ENCODE measurements at places on chromosomes 5 and 9.

- DNase-seq: no peak
These were observed 9.5 kb downstream of the FBXO10 start for GRCh38 chr9:37566716-37567115.

- DNase-seq: peak; percentile 37
These were observed 85.0 kb downstream of the FSTL4 start for GRCh38 chr5:133527311-133527710.

DNA sequence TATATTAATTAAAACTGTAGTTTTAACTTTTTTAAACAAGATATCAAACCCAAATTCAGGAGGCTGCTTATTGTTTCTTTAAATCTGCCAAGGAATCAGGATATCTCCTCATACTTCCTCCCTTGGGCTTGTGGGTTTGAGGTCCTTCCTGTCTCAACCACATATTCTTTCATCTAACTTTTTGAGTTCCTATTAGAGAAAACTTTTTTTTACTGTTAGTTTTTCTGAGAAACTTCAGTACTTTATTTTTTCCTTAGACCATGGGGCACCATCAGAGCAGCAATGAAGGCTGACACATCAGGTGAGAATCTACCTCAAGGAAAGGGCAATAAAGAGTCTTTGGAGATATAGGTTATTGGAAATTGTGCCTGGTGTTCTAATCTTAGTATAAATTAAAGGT lies 56.7 kb downstream of the TSSK1B start:
- no peak for DNase-seq

DNA sequence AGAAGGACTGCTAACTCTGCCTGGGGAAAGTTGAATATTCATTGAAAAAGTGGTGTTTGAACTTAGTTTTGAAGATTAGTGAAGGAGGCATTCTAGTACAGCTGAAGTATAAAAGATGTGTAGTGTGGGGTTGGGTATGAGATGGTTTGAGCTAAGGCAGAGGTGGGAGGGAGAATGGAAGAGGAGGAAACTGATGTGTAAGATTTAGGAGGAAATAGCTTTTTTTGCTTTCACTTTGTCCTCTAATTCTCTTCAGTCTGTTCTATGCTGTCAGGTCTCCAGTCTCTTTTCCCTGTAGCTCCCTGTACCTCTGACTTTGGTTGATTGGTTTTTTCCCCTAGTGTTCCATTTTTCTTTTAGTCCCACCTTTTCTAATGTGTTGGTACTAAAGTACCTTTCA lies 9.0 kb downstream of the CREBRF start:
- DNase-seq: no peak

DNA sequence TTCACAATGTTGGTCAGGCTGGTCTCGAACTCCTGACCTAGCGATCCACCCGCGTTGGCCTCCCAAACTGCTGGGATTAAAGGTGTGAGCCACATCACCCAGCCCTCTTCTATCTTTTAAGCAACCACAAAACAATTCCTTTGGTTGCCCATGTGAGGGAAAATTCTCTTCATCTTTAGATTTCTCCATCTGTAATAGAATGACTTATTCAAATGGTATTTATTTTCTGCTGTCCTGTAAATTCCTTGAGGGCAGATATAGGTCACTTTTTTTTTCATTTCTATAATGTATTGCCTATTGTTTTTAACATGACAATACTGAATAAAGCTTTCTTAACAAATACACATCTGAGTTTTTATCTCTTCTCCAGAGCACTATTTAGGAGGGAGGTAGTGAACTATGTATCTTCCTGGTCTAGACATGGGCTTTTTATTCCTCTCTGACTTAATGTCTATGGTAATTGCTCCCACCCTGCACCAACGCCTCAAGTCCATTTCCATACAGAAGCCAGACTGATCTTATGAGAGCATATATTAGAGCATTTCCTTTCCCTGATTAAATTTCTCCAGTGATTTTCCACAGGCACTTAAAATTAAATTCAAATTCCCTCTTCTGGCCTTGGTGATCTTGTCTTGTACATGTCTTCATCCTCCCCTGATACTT lies 595.6 kb downstream of the CAAP1 start:
- peak; percentile 81 for DNase-seq

DNA sequence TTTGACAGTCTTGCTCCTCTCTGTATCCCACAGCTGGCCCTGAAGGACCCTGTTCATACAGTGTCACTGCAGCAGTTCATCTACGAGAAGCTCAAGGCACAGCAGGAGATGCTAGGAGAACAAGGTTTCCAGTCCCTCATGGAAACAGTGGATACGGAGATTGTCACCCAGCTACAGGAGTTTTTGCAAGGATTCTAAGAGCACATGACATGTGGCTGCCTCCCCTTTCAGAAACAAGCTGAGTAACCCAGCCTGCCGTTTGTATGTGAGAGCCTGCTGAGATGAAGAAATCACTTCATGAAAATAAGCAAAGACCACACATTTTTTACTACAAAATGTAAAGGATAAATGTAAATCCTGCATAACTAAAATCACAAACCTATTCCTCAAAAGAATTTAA lies 48.5 kb downstream of the LRRC70 start:
- no peak for DNase-seq
